ENCODE measurements at places on chromosomes 1 and 21. TPM values are rescaled to one million over a fixed set of nuclear protein-coding genes. Genes with fewer than 3 reads are reported as not detected.
A peak's percentile ranks its signal among the peaks of the same experiment; 100 is the strongest.

The FCRL1 gene
- total RNA-seq: 6.2 TPM

The LCE7A gene
- not detected for total RNA-seq

The TDRD5 gene
- 0.40 TPM for total RNA-seq

The F13B gene
- total RNA-seq: not detected

The RPE65 gene
- not detected for total RNA-seq

GRCh38 chr1:17907999-17908398 lies 152.9 kb downstream of the ACTL8 start:
- H3K27me3 ChIP-seq: no peaks in the 10 kb centered on the region
- H3K36me3 ChIP-seq: no peaks in the 10 kb centered on the region
- no peaks in the 10 kb centered on the region for H3K4me1 ChIP-seq
- DNase-seq: no peak

DNA sequence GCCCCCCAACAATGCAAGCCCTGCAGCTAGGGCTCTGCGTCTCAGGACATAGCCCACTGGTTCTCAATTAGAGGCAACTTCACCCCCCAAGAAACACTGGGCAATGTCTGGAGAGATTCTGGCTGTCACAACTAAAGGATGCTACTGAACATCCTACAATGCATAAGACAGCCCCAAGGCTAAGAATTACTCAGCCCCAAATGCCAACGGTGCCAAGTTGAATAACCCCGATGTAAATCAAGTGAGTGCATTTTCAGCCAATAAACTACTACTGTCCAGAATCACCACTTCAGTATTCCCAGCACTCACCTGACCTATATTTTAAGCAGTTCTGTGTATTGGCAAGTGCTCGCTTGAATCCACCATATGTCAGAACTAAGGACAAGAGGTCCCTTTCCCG lies 6.9 kb downstream of the RIPK4 start:
- DNase-seq: no peak
- no peaks in the 10 kb centered on the region for H3K36me3 ChIP-seq
- H3K4me1 ChIP-seq: no peaks in the 10 kb centered on the region
- no peak overlapping the region for H3K4me3 ChIP-seq
- H3K27me3 ChIP-seq: no peaks in the 10 kb centered on the region

- no peak for DNase-seq
- H3K4me1 ChIP-seq: no peaks in the 10 kb centered on the region
- no peaks in the 10 kb centered on the region for H3K27me3 ChIP-seq
- H3K27ac ChIP-seq: no peak overlapping the region
These were observed 26.6 kb upstream of the RD3 start for GRCh38 chr1:211518330-211519289.

DNA sequence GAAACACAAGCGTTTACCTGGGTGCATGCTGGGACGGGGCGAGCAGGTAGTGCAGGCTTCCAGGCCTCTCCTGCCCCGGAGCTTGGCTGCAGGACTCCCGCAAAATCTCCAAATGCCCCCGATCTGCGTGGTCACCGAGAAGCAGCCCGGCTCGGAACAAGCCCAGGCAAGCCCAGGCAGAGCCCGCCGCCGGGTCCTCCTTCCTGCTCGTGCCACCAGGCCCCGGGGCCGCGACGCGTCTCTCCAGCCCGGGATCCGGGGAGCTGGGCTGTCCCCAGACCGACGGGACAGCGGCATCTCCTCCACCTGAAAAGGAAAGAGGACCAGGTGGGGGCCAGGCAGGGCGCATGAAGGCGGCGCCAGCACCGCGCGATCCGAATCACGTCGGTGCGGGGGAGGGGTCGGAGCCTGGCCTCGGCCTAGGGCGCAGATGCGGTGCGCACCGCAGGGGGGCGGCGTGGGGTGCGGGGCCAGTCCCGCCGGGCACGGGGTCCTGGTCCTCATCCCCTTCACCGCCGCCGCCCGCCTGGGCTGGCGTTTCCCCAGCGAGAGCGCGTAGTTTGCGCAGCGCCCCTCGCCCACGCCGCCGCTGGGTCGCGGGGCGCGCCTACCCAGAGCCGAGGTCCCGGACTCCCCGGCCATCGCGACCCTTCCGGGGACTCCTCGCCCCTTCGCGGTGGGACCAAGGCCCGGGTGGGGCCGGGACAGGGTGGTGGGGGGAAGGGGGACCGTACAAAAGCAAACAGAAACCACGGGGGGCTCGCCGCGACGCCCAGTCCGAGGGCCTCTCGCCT lies 52.4 kb upstream of the H6PD start:
- H3K36me3 ChIP-seq: no peaks in the 10 kb centered on the region
- peaks cover 9% of the 10 kb centered on the region for H3K4me1 ChIP-seq
- peak overlapping the region; percentile 58 for H3K27ac ChIP-seq
- no peaks in the 10 kb centered on the region for H3K27me3 ChIP-seq
- H3K4me3 ChIP-seq: peak overlapping the region; percentile 80

Measured in Peyer's patch (tissue), 4 donors.